ENCODE measurements at places on chromosomes 3 and 15. TPM values are rescaled to one million over a fixed set of nuclear protein-coding genes. Genes with fewer than 3 reads are reported as not detected.

- peak; percentile 67 for DNase-seq
Observed at GRCh38 chr15:69161079-69161877, 843 bp downstream of the GLCE start.

DNA sequence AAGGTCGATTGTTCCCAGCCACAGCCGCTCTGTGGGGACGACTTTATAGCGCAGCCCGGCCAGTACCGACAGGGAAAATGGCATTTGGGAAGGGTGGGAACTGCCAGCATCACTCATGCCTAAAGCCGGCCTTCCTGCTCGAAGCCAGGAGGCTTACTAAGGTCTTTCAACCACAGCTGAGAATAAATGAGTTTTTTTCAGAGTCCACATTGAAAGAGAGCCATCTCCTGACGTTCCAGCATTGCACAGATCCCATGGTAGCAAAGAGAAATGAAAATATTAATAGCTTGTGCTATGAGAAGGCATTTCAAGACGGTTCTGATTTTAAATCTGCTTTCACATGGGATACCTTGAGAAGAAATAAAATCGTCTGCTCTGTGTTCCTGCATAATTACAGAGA, 230.2 kb upstream of the IGF1R start:
- no peak for DNase-seq

- DNase-seq, result no peak
Observed at GRCh38 chr15:58249646-58250312, 111.6 kb downstream of the AQP9 start.

GRCh38 chr3:8713901-8714759, 19.5 kb upstream of the CAV3 start:
- peak; percentile 25 for DNase-seq

- DNase-seq, result no peak
Observed at GRCh38 chr3:30622790-30623189, 16.4 kb downstream of the TGFBR2 start.

DNA sequence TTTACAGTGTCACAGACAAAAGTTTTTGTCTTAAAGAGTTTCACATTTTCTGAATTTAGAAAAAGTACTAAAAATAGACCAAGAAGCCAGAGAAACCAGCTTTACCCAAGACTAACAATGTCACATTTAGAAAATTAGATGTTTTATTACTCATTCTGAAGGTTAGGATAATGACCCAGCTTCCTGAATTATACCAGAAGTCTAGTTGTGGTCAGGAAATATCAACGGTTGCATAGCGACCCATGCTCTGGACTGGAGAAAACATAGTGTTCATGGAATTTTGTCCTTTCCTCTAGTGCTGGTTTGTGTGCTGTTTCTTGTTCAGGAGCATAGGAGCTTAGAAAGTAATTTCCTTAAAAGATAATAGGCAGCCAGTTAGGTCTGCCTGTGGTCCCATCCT, 59.0 kb downstream of the DPPA2 start:
- DNase-seq, result peak; percentile 96

DNA sequence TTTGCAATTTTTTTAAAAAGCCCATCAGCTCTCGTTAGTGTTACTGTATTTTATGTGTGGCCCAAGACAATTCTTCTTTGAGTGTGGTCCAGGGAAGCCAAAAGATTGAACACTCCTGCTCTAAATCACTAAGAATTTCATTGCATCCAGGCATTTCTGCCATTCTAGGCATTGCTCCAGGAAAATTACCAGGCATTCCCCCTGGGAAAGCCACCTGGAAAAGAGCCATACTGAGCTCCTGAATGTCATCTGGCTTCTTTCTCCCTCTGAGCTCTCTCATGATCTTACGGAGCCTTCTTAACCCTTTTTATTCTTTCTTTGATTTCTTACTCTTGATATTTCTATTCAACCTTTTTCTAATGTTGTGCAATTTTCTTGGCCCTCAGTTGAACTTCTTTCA, 202.2 kb downstream of the DOCK3 start:
- DNase-seq, result no peak

- DNase-seq, result no peak
Observed at GRCh38 chr3:186361246-186361761, 730 bp downstream of the DGKG start.

DNA sequence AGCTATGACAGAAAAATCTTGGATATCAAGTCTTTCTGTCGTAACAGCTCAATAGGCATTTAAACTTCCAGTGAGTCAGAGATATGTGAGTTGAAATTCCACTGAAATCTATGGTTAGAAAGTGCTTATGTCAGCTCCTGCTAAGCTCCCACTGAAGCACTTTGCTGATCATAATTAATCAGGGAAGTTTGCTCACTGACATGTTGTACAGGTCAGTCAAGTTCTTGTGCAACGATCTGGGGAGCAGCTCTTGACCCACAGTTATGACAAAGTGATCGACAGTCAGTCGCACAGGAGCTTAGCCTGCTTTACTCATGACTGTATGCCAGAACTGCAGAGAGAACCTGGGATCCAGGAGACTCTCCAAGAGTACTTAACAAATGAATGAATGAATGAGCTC, 453.5 kb downstream of the SOX2 start:
- peak; percentile 36 for DNase-seq

DNA sequence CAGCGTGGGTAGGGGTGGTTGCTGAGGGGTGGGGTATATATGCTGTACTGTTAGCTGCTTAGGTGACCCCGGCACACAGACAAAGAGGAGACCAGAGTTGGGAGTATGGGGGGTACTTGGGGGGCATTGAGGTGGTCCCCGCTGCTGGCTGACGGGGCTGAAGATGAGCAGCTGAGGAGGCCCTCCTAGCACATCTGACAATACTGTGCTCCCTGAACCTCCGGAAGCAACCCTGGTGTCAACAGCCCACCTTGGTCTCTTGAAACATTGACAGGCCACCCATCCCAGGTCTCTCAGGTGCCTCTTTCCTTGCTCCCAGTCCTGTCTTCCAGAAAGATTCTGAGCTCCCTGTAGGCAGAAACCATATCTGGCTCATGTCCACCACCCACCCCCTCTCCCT, 19.2 kb upstream of the SEMA3F start:
- DNase-seq, result no peak

GRCh38 chr3:45959201-45959600, 15.9 kb downstream of the CXCR6 start:
- DNase-seq, result no peak

DNA sequence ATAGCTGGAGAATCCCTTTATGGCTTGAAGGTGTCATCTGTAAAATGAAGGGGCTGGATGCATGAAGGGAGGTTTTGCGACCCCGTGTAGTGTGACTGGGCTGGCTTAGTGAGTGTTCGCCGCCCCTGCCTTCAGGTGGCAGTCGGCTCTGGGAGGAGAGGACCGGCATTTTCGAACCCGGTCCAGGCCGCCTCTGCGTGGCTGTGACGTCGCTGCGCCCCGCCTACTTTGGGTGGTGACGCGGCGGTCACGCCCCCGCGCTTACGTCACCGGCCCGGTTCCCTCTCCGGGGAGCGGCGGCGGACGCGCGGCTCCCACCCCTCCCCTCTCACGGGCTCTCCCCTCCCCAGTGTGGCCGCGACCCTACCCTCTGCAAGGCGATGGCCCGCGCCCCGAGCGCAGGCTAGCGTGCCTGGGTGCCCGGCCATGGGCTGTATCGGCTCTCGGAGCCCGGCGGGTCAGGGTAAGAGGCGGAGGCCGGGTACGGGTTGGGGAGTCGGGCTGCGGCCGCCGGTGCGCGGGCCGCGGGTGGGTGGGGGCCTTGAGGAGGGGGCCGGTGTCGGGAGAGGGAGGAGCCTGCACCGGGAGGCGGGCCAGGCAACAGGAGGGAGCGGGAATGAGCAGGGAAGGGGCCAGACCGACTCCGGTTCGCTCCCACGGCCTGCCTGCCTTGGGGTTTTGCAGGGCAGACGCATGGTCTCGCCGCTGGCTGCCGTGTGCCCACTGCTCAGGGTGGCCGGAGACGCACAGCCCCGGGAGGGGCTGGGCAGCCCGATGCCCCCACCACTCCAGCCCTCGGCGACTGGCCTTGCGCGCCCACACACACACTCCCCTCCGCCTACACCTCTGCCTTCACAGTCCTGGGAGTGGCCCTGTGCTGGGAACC, 1.5 kb upstream of the FAM131A start:
- peak; percentile 88 for DNase-seq

ANP32A gene
- 144 TPM for total RNA-seq

DNA sequence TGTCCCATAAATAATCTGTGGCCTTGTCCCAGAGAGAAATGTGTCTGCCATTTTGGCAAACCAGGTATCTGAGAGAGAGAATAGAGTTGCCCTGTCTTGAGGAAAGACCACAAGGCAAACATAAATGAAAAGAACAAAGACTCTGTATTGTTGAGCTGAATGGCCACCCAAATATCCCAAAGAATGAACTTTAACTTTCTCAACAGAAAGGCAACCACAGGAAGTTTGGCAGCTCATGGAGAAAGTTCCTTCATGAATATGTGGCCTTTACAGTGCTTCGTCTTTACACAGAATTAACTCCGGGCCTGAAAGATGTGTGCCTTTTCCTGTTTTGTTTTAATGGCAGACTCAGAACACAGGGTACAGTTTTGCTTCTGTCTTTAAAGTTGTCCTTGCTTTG, 41.4 kb upstream of the THBS1 start:
- DNase-seq, result no peak

DNA sequence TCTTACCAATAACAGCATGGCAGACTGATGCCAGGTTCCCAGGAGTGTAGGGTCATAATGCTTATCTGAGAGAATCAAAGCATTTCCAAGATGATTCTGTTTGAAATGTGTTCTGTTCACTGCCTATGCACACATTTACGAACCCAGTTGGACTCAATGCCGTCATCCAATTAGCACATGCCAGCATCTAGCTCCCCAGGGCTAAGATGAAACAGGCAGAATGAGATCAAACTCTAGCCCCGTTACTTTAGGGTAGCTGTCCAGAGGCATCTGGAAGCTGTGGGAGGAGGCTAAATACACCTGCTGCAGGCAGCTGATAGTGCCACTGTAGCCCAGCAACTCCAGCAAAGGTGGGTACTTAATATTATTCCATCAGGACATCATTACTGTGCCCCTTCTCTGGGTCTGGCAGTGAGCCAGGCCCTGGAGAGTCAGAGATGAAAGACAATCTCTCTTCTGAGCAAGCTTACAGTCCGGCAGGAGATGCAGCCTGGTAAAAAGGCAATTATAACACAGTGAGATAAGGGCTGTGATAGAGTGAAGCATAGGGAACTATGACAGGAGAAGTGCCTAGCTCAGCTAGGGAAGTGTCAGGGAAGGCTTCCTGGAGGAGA, 156.4 kb upstream of the PPP2R3A start:
- no peak for DNase-seq

- DNase-seq, result no peak
Observed at GRCh38 chr3:56664823-56665222, 18.2 kb downstream of the TASOR start.

DZIP1L gene
- 81.3 TPM for total RNA-seq

DNA sequence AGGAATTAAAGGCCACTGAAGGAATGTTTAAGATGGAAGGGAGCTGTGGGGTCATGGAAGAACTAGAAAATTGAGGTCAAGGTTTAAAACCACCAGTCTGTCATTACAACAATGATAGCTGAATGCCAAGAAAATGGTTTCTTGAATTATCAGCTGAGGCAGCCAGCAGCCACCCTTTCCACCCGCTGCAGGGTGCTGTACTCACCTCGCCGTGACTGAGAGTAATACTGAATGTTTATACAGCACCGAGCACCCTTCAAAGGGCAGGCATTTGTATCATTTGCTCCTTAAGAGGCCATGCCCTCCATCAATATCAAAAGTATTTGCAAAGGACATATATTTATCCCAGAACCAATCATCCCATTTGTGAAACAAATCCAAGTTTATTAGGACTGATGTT, 402.8 kb downstream of the VPS13C start:
- DNase-seq, result no peak

DNA sequence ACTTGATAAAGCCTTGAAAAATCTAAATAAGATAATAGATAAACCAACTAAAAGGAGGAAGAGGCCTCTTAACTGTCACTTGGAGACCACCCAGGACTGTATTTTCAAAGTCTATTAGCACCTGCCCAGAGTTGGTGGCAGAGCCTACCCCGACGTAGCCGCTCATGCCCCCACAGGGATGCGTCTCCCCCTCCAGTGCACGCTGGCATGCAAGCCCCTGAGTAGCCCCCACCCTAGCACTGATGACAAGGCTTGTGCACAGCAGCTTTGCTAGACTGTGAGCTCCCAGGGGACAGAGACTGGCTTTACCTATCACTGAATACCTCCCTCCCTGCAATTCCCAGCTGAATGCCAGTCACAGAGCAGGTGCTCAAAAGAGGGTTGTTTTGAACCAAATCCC, 54.1 kb upstream of the HES1 start:
- DNase-seq, result no peak

DNA sequence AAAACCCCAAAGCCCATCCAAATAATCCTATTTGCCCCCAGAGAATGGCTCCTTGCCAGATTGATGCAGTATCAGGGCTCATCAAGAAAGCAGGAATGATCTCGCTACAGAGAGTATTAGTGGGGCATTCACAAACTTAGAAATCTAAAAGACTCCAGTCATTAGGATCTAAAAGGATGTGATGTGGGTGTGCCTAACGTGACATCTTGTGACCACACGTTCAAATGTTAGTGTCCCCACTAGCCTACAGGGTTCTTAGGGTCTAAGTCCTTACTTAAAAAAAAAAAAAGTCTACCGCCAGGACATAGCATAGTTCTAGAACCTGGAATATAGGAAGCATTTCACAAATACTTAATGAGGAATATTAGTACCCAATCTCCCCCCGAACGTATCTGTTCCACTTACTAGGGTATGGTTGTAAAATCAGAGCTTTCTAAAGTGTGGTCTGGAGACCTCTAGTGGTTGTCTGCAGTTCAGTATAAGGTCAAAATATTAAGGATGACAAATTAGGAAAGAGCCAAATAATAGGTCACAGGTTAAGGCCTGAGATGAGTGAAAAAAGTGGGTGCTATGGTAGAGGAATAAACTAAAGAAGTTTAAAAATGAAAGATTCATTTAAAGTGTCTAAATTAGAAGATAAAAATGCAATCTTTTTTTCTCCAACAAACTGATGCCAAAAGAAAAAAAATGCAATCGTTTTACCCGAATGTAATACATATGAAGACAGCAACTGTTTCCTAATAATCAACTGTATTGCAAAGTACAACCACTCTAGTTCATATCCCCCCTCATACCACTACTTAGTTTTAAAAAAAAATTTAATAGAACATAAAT, 4.2 kb upstream of the CHRM5 start:
- DNase-seq, result peak; percentile 58

DNA sequence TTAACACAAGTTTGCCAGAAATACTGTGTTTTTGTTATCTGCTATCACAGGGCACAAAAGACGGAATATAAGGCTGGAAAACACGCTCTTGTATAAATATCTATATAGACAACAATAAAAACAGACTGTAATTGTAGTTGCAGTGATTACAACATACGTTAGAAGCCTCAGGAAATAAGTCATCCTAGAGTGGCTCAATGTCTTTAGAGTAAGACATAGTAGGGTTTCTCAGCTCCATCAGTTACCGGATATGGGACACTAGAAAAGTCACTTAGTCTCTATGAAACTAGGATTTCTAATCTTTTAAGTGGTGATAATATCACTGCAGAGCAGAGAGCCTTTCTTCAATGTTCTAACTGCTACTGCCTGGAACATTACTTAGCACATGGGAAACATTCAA, 208.8 kb downstream of the STAG1 start:
- no peak for DNase-seq

CPLX3 gene
- not detected for total RNA-seq

MEF2A gene
- total RNA-seq, result 556 TPM

ALDH1A3 gene
- total RNA-seq, result not detected

- no peak for DNase-seq
Observed at GRCh38 chr15:85704066-85704465, 90.7 kb downstream of the KLHL25 start.

- peak; percentile 7 for DNase-seq
Observed at GRCh38 chr3:186754006-186754405, 29.4 kb upstream of the EIF4A2 start.

CCRL2 gene
- 7.2 TPM for total RNA-seq

DLG1 gene
- total RNA-seq, result 61.4 TPM

GRCh38 chr3:48688032-48688736, 2.5 kb upstream of the NCKIPSD start:
- no peak for DNase-seq

Data from cardiac muscle cell (in vitro differentiated cells and primary cell).